Right renal pelvis (tissue), 4 donors: ENCODE measurements at places on chromosomes 5 and 9.

DNA sequence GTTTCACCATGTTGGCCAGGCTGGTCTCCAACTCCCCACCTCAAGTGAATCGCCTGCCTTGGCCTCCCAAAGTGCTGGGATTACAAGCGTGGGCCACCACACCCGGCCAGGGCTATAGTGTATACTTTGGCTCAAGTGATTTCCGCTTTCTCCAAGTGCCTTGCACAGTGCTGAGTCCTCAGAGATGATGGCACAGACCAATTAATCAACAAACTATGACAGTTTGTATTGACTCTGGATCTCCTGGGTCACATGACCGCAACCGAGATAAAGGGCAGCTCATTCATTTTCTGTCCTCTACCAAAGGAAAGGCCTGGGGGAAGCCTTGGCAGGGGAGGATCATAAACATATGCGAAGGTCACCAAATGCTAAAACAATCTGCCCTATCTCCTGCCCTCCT, 11.4 kb upstream of the LARP1 start:
- DNase-seq, result no peak

GRCh38 chr5:93196986-93197385, 384.0 kb downstream of the NR2F1-AS1 start:
- DNase-seq, result no peak

- DNase-seq, result no peak
These were observed 19.4 kb downstream of the CCDC171 start for GRCh38 chr9:15572200-15572770.

DNA sequence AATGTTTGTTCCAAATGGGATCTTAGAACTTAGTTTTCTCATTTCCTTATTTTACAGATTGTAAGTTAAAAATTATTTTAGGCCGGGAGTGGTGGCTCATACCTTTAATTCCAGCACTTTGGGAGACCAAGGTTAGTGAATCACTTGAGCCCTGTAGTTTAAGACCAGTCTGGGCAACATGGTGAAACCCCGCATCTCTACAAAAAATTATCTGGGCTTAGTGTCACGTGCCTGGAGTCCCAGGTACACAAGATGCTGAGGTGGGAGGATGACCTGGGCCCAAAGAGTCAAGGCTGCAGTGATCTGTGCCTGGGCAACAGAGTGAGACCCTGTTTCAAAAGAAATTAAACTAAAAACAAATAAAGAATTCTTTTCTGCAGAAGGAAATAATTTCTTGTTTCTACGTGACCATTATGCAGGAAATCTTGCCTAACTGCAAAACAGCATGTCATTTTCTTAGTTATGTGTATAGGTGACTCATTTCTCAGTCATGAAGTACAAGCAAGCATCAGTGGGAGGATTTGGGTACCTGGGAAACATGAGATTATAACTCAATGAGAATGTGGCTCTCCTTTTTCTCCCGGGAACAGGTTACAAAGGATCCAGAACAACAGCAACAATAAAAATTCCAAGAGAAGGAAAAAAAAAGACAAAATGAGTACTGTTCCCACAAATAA, 375.1 kb upstream of the ST8SIA4 start:
- DNase-seq, result no peak

- no peak for DNase-seq
These were observed 47.2 kb downstream of the ARHGEF28 start for GRCh38 chr5:73673161-73673591.

DNA sequence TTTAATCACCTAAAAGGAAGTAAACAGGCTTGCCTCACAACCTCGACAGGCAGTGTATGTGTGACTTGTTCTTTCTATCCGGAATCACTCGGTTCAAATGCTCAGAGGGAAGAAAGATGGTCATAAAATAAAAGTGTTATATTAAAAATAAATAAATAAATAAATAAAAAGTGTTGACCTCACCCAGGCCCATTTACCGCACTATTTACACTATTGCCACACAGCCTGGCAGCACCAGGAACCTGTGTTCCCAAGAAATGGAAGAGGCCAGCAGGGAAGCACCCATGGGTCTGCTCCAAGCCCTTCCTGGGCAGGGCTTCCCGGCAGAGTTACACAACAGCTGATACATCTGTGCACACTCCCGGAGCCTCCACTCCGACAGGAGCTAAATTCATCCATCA, 127.9 kb downstream of the EFNA5 start:
- no peak for DNase-seq

- no peak for DNase-seq
These were observed at the start of gene GOLGA2 for GRCh38 chr9:128275198-128276007. Gene GOLGA2, minus strand, starts transcription at chr9:128276007. Its CDS starts 31 bp downstream, at chr9:128275976.

DNA sequence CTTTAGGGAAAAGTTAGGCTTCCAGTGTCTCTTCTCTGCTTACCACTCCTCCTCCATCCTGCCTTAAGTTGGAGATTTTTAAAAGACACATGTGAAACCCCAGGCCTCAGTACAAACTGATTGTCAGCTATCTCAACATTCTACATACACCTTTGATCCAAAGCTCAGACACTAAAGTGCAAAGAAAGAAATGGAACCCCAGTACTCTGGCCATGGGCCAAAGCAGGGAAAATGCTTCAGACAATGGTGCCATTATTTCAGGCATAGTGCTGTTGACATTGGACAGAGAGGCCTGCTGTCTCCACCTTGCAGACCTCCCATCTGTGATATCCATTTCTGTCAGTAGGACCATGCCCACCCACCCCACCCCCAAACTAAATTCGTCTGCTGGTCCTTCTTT, 49.1 kb downstream of the G3BP1 start:
- no peak for DNase-seq
